ENCODE measurements at places on chromosomes 2 and 18.

DNA sequence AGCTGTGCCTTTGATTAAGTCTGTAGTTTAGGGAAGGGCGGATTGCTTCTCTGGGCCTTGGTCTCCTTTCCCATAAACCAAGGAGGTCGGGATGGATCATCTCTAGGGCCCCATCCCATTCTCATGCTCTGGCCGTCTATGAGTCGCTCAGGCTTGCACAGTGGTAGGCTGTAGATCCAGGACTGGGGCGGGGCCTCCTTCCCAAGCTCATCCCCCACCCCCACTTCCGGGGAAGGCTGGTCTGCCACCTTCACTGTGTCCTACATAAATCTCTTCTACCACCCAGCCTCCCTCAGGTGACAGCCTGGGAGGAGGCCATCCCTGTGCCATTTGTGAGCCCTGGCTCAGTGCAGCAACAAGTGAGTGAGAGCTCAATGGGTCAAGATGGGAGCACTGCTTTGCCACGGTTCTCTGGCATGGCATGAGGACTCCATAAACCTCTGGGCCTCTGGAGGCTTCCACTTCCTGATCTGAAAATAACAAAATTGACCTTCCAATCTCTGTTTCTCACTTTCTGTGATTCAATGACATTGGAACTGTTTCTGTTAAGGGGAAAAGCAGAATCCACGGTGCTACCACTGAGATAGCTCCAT is 68.5 kb downstream of the SUMO1 start:
- DNase-seq = no peak

DNA sequence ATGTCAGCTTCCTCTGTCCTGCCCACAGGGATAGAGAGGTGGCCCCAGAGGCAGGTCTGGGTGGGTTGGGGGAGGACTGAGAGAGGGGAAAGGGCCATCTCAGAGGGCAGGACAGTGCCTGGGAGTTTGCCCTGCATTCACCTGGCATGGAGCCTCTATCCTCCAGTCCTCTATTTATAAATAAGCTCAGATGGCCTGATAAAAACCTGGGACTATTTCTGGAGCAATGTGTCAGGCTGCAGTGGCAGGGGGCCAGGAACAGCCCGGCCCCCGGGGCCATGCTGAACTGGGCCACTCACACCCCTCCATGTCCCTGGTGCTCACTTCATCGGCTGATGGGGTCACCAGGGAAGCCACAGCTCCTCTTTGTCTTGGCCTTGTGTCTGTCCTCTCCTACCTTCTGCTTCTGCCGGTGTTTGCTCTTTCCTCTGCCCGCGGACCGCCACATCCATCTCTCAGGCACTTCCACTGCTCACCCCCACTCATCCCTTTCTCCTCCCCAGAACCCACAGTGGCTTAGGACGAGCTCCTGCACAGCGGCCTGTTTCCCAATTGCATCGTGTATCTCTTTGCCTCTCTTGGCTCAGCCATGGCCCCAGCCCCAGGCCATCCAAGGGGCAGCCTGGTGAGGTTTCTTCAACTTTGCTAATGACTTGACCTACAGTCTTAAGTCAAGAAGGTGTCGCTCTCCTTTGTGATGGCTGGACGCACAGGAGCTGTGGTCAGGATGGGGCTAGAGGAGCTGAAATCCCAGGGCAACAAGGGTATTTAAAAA is 38.8 kb downstream of the SCTR start:
- no peak for DNase-seq

DNA sequence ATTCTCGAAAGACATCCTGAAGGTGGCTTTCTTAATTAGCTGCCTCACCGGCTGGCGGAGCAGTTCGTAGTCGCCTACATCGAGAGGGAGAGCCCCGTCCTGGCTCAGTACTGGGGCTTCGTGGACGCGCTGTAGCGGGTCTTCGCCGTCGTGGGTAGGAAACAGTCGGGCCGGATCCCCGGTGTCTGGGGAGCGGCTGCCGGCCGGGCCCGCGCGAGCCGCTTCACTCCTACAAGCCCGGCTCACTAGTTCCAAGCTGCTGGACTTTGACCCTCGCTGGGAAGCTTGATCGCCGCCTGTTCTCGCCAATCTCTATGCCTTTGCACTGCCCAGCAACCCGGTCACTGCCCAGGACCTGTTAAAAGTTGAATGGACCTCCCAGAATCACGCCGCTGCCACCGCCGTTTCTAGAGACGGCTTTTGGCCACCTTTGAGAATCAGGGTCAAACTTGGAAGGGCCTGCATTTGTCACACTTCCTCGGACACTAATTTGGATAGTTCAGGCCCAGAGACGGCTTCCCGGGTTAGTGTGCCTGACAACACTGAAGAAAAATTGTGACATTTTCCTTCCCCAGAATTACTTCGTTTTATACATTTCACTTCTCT is 41.4 kb upstream of the AKAIN1 start:
- no peak for DNase-seq

GRCh38 chr2:193377789-193378188 is 1183.1 kb upstream of the TMEFF2 start:
- no peak for DNase-seq

- no peak for DNase-seq
Measured at GRCh38 chr18:21300908-21301200, 58.8 kb downstream of the GREB1L start.

DNA sequence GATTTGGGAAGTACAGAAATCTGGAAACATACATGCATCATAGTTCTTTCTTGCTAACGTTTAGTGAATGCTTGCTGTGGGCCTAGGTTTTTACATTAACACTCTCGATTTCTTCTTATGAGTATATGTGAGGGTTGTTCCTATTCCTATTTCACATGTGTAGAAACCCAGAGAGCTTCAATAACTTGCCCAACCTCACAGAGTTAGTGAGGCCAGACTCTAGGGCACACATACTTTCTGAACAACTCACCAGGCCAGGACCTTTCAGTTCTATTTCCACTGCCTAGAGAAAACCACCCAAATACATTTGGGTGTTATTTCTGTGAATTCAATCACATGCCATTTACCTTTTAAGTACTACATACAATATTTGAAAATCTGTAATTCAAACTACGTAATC is 8.2 kb upstream of the KCTD1 start:
- no peak for DNase-seq

- DNase-seq = no peak
Measured at GRCh38 chr18:22211657-22212056, 42.3 kb downstream of the GATA6 start.

DNA sequence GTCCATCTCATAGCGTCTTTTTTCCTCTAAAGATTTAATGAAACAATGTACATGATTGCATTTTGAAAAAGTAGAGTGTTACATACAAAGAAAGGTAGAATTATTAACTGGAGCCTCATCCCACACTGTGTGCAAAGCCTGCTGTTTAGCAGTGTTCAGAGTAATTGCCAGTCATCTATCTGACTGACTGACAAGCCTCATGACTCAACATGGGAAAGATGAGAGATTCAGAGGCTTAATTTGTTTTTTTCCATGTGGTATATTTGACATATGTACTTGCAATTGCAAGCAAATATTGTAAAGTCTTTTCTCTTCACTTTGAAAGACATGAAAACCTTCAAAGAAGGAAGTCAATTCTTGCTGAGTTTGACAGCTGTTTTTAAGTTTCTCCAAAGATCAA is 14.7 kb downstream of the PCARE start:
- no peak for DNase-seq

DNA sequence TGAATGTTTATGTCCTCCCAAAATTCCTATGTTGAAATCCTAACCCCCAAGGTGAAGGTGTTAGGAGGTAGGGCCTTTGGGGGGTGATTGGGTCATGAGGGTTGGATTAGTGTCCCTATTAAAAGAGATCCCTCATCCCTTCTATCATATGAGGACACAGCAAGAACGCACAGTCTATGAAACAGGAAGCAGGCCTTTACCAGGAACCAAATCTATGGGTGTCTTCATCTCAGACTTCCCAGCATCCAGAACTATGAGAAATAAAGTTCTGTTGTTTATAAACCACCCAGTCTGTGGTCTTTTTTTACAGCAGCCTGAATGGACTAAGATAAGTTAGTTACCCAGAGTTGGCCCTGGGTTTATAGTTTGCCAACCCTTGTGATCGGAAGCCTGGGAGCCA is 153.1 kb downstream of the INO80D start:
- no peak for DNase-seq

DNA sequence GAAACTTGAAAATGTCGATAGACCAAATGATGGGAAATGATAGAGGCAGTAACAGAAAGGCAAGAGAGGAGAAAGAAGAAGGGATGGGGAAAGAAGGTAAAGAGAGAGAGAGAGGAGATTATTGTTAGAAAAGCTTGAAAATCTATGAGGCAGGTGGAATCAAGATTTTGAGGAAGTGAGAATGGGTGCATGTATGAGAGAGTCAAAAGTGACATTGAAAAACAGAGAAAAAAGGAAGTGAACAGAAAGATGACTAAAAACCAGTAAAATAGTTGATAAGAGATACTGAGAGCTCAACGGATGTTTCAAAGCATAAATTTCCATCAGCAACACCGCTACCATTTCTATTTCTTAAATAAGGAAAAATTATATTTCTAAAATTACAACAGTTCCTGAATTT is 327.4 kb upstream of the CWC22 start:
- no peak for DNase-seq

GRCh38 chr2:157874348-157874747 is 1.8 kb downstream of the ACVR1 start:
- DNase-seq = no peak

GRCh38 chr2:85444629-85445172 is 26.2 kb downstream of the SH2D6 start:
- no peak for DNase-seq

- no peak for DNase-seq
Measured at GRCh38 chr2:127428057-127428814, 10.0 kb downstream of the PROC start.

GRCh38 chr18:25678221-25678620 is 326.3 kb upstream of the ZNF521 start:
- DNase-seq = no peak

GRCh38 chr2:227010433-227010832 is 153.6 kb downstream of the COL4A4 start:
- no peak for DNase-seq

- DNase-seq = no peak
Measured at GRCh38 chr18:54607213-54608027, 16.4 kb downstream of the DYNAP start.

- no peak for DNase-seq
Measured at GRCh38 chr2:236257136-236257535, 7.1 kb downstream of the ASB18 start.

- no peak for DNase-seq
Measured at GRCh38 chr2:111032721-111033429, 87.8 kb upstream of the BCL2L11 start.

DNA sequence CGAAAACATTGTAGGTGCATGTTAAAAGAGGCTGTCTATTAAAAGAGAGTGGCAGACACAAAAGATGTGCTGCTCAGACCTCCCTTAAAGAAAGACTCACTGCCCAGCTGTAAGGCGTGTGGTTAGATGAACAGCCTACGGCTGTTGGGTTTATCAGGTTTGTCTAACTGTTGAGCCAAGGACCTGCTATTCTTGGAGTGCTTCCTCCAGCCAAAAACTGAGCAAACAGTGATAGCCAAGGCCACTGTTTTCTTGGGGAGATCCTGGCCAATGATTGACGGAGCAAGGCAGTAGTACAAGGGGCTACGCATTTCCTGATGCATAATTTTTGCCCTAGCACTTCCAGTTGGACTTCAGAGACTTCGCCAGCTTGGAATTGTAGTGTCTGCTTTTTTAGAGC is 1.4 kb upstream of the RAB3GAP1 start:
- no peak for DNase-seq

DNA sequence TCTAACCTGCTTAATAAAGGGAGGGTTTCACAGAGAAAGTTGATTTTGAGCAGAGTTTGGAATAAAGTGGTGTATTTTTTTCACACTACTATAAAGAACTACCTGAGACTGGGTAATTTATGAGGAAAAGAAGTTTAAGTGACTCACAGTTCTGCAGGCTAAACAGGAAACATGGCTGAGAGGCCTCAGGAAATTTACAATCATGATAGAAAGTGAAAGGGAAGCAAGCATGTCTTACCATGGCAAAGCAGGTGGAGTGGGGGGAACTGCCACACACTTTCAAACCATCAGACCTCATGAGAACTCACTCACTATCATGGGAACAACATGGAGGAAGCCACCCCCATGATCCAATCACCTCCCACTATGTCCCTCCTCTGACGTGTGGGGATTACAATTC is 546.7 kb downstream of the EPHA4 start:
- no peak for DNase-seq

GRCh38 chr2:140998017-140998416 is 1132.8 kb downstream of the LRP1B start:
- no peak for DNase-seq

DNA sequence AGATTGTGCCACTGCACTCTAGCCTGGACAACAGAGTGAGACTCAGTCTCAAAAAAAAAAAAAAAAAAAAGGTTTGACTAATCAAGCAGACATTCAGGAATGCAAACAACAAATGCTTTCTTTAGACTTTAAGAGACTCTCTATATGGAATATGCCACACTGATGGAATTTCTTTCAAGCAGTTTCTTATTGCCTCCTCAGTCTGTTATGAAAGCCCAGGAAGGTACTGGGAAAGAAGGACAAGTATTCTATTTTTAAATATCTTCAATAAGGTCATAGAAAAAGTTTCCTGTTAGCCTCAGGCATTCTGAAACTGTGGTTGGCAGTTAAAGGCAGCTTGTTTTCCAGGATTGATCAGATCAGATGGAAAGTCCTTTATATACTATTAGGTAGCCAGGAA is 241.6 kb downstream of the PIK3C3 start:
- no peak for DNase-seq

- DNase-seq = no peak
Measured at GRCh38 chr18:36073676-36074075, 6.3 kb upstream of the RPRD1A start.

- no peak for DNase-seq
Measured at GRCh38 chr2:239164335-239164871, 236.4 kb downstream of the HDAC4 start.

GRCh38 chr2:213491376-213491775 is 207.1 kb downstream of the SPAG16 start:
- DNase-seq = no peak

DNA sequence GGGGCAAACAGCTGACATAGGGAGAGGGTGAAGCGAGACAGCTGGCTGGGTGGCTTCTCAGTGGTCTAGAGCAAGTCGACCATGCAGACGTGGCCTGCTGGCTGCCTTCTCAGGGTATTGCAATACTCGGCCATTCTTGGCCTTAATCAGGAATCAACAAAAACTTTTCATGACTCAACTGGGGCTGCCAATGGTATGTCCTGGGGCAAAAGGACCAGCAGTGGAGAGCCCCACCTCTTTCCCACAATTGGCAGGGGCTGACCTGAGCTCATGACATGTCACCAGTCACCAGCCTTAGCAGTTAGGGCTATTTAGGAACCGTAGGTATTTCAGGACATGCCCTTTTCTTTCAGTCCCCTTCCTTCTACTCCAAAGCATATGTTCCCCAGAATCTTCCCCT is 19.1 kb downstream of the PLA2R1 start:
- no peak for DNase-seq

GRCh38 chr2:211331736-211332135 is 775.3 kb downstream of the CPS1 start:
- DNase-seq = no peak

DNA sequence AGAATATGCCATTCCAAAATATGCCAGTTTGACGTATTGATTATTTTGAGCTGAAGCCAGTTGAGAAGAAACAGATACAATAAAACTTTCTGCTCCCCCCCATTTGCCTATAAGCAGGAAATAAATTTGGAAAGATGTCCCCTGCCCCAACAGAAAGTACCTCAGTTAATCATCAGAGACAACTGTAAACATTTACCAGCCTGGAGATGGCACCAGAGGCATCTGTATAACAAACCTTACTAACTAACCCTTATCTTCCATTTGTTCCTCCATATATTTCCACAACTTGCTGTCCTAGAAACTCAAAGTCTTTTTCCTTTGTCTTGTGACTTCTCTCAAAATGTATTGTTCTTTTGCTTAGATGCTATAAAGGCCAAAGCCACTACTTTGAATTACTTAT is 93.8 kb downstream of the AKAIN1 start:
- DNase-seq = no peak

- no peak for DNase-seq
Measured at GRCh38 chr2:229884775-229885699, 36.8 kb downstream of the TRIP12 start.

Measured in fibroblast of the conjunctiva (primary cell).